ENCODE measurements at places on chromosomes 16 and 17.

- DNase-seq = no peak
These were observed 59.8 kb upstream of the ARL4D start for GRCh38 chr17:43338886-43339516.

GRCh38 chr17:44900894-44901293 lies 1.6 kb upstream of the EFTUD2 start:
- peak; percentile 55 for DNase-seq

GRCh38 chr17:35947156-35947585 lies 3.7 kb upstream of the LYZL6 start:
- DNase-seq = peak; percentile 59

DNA sequence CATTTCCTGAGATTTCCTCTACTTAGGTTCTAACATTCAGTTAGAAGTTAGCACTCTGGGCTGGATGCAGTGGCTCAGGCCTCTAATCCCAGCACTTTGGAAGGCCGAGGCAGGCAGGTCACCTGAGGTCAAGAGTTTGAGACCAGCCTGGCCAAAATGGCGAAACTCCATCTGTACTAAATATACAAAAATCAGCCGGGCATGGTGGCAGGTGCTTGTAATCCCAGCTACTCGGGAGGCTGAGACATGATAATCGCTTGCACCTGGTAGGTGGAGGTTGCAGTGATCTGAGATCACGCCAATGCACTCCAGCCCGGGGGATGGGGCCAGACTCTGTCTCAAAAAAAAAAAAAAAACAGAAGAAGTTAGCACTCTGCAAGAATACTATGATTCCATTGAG lies 1430.9 kb downstream of the CDH11 start:
- DNase-seq = no peak

DNA sequence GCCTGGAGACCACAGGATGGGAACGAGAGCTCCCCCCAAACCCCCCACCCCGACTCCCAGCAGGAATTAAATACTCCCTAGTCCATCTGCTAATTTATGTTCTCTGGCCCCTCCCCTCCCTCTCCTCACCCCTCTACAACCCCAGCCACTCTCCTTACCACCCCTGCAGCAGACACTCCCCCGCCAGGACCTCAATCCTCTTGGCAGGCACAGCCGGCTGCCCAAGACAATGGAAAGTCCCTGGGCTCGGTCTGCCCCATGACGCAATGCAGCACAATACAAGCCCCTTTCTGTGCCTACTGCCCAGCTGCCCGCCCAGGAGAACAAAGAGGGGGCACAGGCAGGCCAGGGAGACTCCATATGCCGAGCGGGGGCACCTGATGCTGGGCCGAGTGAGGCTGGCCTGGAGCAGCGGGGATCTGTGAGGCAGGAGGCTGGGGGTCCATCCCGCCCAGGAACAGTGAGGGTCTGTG lies 30.3 kb upstream of the CDC42EP4 start:
- no peak for DNase-seq

DNA sequence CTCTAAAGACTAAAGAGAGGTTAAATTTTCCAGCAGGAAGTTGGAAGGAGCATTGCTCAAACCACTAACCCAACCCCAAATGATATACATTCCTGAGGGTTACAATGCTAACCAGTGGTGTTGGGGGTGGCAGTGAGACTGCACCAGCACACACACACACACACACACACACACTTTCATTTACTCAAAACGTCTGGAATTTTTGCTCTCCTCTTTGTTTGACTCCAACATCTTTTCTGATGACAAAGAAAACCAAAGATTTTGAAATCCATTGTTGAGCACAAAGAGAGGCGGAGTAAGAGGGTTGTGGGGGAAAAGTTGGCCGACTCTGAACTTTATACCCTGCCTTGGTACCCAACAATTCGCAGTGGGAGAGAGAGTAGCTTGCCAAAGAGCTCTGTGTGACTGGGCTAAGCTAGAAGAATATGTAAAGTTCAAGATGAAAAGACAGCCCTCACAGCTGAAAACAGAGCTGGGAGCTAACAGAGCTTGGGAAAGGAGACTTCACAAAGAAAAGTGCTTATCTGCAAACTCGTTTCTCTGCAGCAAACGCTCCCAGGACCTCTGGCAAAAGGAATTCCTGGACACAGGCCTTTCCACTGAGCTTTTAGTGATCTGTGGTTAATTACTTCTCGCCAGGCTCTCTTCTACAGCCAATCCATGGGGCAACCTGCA lies 426.0 kb upstream of the CDH11 start:
- no peak for DNase-seq

- DNase-seq = no peak
These were observed 407.1 kb downstream of the WWOX start for GRCh38 chr16:78506367-78507193.

Data from dermis microvascular lymphatic vessel endothelial cell (primary cell).